ENCODE measurements at places on chromosomes 7 and 10. TPM values are rescaled to one million over a fixed set of nuclear protein-coding genes. Genes with fewer than 3 reads are reported as not detected.

NRCAM gene
- 2.2 TPM for total RNA-seq

ZNF282 gene
- 40.0 TPM for total RNA-seq

UTF1 gene
- total RNA-seq, result 0.38 TPM

CDC14C gene
- total RNA-seq, result not detected

C1QL3 gene
- 0.80 TPM for total RNA-seq

TMEM140 gene
- not detected for total RNA-seq

ANKRD61 gene
- total RNA-seq, result not detected

TCF7L2 gene
- total RNA-seq, result 49.3 TPM

LIPK gene
- total RNA-seq, result not detected

LRGUK gene
- 0.64 TPM for total RNA-seq

LBX1 gene
- total RNA-seq, result not detected

SYT15B gene
- total RNA-seq, result not detected

CDNF gene
- total RNA-seq, result 1.9 TPM

PLPP4 gene
- total RNA-seq, result not detected

GPR85 gene
- total RNA-seq, result 3.0 TPM

GSTO2 gene
- total RNA-seq, result 5.9 TPM

HMX3 gene
- not detected for total RNA-seq

WNT8B gene
- not detected for total RNA-seq

KCNH2 gene
- total RNA-seq, result 3.4 TPM

NKX2-3 gene
- total RNA-seq, result 0.82 TPM

WDR86 gene
- 57.0 TPM for total RNA-seq

CALML3 gene
- total RNA-seq, result not detected

IQCE gene
- total RNA-seq, result 9.6 TPM

CYP2C19 gene
- total RNA-seq, result not detected

ARHGEF5 gene
- 11.9 TPM for total RNA-seq

TAS2R4 gene
- total RNA-seq, result 1.1 TPM

MNX1 gene
- 3.8 TPM for total RNA-seq

Data from endothelial cell (in vitro differentiated cells).